ENCODE measurements at places on chromosomes 7 and 10.

DNA sequence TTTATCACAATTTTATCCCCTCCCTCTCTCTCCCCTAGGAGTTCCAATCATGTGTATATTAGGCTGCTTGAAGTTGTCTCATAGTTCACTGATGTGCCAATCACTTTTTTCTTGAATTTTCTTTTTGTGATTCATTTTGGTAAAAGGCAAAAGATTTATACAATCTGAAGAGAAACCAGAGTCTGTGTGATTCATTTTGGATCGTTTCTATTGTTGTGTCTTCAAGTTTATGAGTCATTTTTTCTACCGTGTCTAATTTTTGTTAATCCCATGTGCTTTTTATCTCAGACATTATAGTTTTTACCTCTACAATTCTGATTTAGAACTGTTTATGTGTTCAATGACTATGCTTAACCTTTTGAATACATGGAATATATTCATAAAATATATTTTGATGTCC lies 483.9 kb upstream of the AUTS2 start:
- no peak for ATAC-seq

DNA sequence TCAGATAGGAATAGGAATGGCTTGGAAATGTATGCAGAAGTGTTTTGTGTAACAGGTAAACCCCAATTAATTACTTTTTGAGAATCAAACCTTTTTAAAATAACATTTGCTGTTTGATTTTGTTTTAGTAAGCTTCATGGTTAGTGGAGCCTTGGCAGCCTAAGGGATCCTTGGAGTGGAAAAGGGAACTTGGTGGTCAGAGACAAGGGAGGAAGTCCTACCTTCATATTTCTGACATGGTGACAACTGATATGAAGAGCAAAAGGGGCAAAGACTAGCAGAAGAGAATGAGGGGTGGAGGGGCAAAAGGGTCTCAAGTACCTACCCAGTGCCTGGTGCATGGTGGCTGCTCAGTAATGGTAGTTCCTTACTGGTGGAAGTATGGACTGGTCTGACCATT lies 32.3 kb downstream of the AHCYL2 start:
- ATAC-seq = no peak

DNA sequence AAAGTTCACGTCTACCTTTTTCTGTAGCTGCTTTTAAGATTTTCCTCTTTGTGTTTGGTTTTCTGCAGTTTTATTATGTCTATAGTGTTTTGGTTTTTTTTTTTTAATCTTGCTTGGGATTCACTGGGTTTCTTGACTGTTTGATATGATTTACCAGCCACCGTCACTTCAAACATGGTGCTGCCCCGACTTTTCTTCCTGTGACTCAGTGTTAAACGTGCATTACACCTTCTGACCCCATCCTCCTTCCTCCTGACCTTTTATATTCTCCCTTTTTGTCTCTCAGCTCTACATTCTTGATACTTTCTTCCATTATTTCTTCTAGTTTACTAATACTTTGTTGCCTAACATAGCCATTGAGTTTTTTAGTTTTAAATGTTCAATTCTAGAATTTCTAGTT lies 61.5 kb downstream of the GNA12 start:
- peak; percentile 85 for ATAC-seq

DNA sequence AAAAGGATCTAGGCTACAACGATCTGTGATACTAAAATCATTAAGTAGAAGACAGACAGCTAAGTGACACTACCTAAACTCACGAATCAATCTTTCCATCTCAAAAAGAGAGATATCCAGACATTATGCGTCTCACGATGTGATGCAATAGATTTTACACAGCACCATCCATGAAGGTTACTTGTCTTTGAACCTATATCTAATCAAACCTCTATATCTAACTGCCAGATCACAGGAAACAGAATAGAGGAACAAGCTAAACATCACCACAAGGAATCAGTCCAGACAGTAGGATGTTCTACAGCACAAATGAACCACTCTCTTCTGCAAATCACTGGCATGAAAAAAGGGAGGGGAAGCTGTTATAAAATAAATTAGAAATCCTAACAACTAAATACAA lies 4.1 kb downstream of the RAPGEF5 start:
- ATAC-seq = no peak

DNA sequence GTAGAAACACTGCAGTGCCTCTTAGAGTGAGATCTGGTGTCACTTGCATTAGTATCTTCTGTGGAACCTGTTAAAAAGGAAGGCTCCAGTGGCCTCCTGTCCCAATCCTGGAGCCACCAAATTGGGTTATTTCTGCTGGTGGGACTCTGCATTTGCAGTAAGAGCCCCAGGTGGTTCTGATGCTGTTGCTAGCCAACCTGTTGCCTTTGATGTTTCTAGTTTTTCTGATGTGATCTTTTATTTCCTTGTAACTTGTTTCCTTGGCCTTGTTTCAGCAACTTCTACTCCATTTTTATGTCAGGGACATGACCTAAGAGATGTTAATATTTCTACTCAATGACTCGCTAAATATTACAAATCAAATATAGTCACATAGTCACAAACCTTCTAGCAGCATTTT lies 12.5 kb upstream of the STN1 start:
- ATAC-seq = no peak

DNA sequence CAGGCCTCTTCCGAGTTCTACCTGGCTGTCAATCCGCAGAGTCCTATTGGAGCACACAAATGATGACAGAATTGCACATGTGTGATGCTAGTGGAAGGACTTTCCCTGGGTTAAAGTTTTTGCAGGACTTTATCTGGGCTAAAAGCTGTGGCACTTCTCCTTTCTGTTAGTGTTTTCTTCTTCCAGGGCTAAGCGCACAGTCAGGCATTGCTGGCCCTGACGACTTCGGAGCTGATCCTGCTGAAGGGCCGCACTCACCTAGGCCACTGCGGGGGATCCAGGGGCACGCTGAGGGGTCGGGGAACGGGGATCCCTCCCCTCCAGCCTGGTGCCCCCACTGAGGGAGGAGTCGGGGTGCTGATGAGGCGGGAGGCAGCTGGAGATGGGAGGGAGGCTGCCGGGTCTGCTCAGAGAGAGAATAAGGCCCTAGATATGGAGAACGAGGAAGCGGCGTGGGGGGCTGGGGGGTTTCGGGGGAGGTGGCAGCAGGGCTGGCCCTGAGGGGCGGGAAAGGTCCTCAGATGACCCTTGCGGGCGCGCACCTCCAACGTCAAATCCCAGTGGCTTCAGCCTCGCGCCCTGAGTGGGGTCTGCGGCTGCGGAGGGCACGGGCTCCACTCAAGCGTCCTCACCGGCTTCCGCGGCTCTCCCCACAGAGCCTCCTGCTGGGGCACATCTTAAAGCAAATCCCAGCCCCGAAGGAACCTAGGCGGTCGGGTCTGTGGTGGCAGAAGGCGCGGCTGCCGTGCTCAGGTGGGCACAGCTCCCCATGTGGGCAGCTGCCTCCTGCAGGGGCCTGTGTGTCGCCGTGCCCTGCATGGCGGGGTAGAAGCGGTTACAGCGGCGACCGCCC lies 30.9 kb downstream of the AGR3 start:
- no peak for ATAC-seq
